DND-41 (cell line): ENCODE measurements at places on chromosomes 5 and 9.

DNA sequence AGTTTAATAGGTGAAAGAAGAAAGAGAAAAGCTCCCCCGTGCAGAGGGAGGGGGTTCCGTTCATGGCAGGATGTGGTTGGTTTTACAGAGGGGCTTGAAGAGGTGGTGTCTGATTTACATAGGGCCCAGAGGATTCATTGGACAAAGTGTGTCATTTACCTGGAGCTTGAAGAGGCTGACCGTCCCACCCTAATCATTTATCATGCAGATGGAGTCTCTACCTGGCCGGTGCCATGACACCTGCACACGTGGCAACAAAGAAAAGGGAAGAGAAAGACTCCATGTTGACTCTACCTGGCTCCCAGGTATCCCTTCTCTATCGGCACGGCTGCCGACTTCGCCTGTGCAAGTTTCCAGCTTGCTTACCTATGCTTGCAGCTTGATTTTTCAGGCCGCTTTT is 35.3 kb upstream of the PRRC2B start:
- peak; percentile 63 for DNase-seq

DNA sequence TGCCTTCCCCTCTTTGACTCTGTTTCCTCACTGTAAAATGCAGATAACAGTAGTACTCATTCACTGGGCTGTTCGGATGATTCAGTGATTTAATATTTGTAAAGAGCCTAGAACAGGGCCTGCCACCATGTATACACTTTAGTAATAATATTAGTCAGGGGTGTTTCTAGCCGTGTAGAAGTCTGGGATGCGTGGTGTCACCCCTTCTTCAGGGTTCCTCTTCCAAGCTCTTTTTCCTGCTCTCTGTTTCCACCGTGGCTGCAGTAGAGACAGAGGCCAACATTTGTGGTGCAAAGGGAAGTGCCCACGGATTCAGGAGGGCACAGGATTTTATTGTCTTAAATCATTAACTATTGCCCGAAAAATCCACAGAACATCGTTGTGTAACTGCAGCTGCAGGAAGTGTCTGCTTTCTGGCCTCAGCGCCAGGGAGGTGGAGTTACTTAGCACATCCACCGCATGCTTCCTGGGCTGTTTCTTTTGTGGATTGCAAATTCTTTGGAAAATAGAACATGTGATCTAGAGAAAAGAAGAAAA is 61.7 kb downstream of the TRIO start:
- no peak for DNase-seq

DNA sequence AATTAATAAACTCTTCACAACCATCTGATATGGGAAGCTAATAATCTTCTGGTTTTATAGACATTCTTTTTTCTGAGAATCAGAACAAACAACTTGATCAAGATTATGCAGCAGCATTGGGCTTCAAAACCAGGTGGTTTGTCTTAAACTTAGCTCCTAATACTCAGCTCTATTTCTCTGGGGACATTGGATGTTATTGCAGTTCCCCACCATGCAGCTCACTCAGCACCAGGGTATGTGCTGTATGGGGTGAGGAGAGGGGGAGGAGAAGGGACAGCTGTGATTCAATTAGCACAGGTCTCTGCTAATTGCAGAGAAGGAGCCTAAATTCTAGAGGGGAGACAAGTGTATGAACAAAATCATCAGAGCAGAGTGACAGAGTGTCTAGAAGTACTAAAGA is 210.7 kb upstream of the TNC start:
- DNase-seq, result no peak

DNA sequence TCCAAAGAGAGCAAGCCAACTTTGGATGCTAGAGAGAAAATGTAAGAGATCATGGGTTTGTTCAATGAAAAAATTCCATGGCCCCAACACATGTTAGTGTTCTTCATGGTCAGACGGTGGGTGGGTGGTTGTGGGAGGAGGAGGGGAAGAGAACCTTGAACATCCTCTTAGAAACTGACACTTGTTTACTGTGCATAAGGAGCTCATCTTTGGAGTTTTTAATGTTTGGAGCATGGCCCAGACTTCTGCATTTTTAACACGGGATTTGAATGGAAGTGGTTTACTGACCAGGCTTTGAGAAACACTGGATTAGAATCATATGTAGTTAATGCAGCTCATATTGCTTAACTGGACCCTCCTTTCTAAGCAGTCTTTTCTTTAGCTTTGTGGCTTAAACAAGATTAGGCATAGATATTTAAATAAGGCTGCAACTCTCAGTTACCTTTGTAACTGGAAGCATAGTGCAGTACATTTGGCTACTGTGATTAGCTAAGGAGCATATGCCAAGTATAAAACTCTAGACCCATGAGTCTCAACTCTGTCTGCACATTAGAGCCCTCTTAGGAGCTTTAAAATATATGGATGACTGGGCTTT is 60.1 kb downstream of the FOCAD start:
- DNase-seq, result no peak

GRCh38 chr5:147223948-147224791 is 10.7 kb upstream of the STK32A start:
- no peak for DNase-seq

- DNase-seq, result peak; percentile 35
These were observed 41.0 kb downstream of the ESM1 start for GRCh38 chr5:54944364-54944763.

GRCh38 chr5:80146046-80146445 is 109.8 kb downstream of the SERINC5 start:
- DNase-seq, result no peak

GRCh38 chr5:42483472-42484154 is 60.4 kb downstream of the GHR start:
- DNase-seq, result no peak

DNA sequence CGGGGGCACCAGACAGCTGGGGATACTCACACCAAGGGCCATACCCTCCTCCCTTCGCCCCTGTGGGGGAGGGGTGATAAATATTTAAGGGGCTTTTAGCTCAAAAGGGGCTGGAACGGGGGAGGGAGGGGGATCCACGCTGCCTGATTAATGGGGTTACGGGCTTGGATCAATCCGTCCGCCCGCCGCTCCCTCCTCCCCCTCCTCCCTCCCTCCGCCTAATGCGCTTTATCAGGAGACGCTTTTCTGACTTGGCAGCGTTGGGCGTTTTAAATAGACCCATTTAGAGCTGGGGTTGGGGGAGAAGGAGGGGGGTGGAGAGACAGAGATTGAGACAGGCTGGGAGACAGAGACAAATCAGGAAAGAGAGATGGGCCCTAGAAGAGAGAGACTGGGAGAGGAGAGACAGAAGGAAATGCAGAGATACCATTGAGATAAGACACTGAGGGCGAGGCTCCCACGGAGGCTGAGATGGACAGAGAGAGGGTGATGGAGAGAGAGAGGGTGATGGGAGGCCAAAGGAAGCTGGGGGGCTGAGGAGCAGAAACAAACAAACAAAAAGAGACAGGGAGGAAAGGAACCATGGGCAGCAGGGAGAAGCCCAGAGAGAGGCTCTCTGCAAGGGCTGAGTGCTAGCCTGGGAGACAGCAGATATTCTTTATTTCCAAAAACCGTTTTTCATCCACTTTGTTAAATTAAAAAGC is 10.3 kb downstream of the CNTFR start:
- DNase-seq, result no peak

DNA sequence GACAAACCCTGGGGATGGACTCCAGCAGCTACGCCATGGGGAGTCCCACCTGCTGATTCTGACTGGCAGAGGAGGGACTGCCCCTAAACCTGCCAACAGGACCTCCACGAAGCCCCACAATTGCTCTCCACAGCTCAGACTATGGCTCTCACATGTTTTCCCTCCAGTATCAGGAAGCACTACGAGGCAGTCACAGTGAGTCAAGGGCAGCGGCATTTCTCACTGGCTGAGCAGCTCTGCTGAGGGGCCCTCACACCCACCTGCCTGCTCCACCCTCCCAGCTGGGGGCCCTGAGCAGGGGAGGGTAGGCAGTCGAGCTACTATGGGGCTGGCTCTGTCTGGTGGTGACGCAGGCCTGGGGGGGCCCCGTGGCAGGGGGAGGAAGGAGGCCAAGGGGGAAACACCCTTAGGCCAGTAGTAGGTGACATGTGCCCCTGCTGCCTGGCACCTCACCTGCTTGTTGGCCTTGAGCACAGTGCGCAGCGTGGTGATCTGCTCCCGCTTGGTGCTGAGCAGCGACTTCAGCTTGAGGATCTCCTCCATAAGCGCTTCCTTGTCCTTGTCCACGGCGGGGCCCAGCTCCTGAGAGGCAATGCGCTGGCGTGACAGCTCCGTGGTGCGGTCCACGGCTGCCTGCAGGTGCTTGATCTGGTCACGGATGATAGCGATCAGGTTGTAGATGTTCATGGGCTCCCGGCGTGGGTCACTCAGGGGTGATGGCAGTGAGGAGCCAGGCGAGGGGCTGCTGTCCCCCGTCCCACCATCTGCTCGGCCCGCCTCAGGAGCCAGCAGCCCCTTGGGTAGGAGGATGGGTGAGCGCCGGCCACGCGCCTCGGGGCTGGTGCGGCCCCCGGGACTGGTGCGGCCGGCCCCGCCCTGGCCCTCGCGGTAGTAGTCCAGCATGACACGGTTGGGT is 46.3 kb downstream of the BICD2 start:
- DNase-seq, result no peak

GRCh38 chr5:145587710-145588109 is 247.4 kb downstream of the PRELID2 start:
- DNase-seq, result no peak

DNA sequence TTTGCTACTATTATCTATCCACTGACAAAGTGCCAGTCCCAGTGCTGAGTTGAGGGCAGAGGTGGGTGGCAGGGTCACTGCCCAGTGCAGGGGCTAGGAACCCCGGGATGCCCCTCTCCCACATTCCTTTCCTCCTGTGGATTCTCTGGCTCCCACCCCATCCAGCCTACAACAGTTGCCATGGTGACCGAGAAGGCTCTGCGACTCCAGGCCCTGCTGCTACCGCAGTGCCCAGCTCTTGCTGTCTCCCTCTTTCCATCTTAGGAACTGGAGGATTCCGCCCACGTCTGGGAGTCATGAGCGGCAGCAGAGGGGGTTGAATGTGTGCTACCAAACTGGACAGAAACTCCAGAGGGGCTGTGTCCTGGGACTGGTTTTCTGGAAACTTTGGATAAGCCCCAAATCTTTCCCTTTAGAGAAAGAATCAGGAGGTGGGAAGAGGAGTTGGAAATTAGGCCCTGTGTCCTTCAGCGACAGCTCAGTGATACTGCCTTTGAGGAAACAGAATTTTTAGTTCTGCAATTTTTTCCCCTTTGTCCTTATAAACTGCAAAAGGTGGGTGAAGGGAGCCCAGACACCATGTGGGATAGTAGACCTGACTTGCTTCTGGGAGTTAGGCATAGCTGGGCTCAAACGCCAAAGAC is 20.7 kb upstream of the C5orf47 start:
- DNase-seq, result no peak

GRCh38 chr9:34633851-34634550 is 3.6 kb downstream of the SIGMAR1 start:
- peak; percentile 74 for DNase-seq

DNA sequence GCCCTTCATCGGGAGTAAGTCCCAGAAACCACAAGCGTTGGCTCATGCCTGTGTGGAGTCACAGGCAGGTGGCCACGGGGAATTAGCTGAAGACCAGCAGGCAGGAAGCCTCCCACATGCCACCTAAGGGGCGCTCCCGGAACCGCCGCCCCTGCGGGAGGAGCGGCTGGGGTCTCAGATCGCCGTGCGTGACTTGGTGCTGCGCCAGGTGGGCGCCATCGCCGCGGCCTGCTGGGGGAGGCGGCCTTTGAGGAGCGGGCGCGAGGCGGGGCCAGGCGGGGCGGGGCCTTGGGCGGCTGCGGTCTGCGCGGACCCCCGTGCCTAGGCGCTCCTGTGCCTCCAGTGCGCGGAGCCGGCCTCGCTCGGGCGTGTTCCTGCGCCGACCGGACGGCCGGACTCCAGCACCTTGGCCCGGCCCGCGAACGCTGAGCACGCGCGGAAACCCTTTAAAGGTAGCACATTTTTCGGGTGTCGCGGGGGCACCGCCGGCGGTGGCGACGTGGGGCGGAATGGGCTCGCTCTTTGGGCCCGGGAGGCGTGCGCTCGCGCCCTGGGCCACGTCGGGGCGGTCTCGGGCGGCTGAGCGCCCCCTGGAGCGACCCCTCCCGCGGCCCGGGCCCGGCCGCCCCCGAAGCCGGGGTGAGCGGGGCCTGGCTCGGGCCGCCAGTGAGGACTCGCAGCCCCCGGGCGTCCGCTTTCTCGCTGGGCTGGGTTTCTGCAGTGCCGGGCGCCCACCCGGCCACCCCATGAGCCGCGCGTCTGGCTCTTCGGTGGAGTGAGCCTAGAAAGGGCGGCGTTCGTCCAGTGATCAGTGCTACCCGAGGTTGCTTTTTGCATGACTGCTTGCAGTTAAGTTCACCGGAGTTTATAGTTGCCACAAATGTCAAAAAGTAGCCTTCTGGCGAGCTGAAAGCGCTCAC is 24.5 kb downstream of the LECT2 start:
- DNase-seq, result no peak

DNA sequence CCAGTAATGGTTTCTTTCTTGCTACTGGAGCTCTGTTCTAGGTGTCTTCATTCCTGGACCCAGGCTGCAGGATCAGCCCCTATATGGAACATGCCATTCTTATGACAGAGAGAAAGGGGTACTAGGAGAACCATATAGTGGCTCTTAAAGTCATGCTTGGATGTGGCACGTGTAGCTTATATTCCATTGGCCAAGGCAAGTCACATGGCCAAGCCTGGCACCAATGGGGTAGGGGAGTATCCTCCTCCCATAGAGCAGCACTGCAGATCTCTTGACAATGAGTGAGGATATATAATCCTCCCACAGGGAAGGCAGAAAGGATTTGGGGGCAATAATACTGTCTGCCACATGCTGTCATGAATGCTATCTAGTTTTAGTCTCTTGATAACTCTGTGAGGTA is 193.3 kb downstream of the PALM2AKAP2 start:
- DNase-seq, result no peak

DNA sequence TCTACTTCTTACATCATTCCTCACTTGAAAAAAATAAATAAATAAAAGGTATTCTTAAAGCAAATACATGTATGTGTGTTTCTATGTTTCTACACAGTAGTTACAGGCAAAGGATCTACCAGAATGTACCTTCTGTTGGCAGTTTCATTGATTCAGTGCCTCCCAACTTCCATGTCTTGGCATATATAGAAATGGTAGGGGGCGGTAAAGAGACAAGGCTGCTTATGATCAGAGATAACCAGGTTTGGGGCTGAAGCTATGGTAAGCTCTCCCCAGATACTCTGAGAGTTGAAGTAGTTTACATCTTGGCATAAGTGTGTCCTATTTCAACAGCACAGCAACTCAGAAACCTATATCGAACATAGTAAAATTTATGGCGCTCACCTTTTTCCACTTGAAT is 1075.4 kb upstream of the C9orf72 start:
- no peak for DNase-seq

- DNase-seq, result no peak
These were observed 42.7 kb downstream of the HSDL2 start for GRCh38 chr9:112422417-112423148.

DNA sequence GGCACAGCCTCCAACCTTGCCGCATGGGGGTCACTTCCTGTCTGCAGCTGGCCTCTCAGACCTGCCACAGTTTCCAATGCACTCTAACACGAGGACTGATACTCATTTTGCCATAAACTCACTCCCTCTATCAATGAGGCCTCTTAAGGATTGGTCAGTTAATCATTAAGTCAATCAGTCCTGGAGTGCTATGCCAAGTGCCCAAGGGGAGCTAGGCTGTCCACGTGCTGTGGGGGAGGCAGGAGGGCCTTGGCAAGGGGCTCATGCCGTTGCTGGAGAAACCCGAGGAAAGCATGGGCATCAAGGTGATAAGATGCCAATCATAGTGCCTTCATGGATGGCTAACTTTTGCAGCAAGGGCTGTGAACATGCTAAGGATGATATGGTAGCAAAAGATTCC is 1.7 kb upstream of the ALDH1B1 start:
- no peak for DNase-seq

- no peak for DNase-seq
These were observed 69.6 kb downstream of the PTPDC1 start for GRCh38 chr9:94153905-94154304.
